ENCODE measurements at places on chromosomes 6 and 20. TPM values are rescaled to one million over a fixed set of nuclear protein-coding genes. Genes with fewer than 3 reads are reported as not detected.

- DNase-seq: no peak
These were observed 323.0 kb downstream of the ESR1 start for GRCh38 chr6:152130441-152130840.

DNA sequence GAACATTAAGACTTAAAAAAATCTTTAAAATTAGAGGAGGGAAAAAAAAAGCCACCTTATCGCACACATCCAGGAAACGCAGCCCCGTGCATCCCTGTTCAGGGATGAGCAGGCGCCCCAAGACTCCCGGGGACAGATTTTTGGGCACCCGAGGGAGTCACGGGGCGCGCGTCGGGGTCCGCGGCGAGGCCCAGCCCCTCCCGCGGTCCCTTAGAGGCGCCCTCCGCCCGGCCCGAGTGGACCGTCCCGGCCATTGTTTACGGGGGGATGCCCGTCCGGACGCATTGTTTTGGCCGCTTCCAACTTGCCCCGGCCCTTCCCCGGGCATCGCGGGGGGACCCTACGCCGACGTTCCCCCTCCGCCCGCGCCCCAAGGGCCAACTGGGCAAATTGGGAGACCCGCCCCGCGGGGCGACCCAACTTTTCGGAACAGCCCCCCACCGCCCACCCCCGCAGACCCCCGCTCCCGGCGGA is 610 bp downstream of the ZNF217 start:
- peak; percentile 61 for DNase-seq

GRCh38 chr20:53534037-53534436 is 59.6 kb downstream of the ZNF217 start:
- no peak for DNase-seq

GRCh38 chr6:158958504-158959386 is 41.3 kb downstream of the RSPH3 start:
- peak; percentile 68 for DNase-seq

Gene C6orf118
- total RNA-seq: not detected

DNA sequence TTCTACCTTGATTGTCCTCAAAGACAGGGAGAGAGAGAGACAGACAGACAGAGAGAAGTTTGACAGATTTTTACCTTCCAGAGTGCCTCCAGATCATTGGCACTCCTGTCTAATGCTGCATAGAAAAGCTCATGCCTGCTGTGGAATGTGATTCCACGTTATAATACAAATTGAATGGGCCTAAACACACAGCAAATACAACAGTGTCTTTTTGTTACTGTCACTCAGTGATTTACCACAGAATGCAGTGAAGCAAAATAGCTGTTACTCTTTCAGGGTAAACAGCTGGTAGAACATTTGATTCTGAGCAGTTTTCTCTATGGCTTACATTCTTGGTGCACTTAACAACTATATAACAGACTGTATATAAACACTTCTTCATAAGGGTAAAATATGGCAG is 558.7 kb downstream of the LMBRD1 start:
- DNase-seq: no peak

GRCh38 chr20:2086177-2086979 is 15.2 kb upstream of the STK35 start:
- DNase-seq: no peak

DNA sequence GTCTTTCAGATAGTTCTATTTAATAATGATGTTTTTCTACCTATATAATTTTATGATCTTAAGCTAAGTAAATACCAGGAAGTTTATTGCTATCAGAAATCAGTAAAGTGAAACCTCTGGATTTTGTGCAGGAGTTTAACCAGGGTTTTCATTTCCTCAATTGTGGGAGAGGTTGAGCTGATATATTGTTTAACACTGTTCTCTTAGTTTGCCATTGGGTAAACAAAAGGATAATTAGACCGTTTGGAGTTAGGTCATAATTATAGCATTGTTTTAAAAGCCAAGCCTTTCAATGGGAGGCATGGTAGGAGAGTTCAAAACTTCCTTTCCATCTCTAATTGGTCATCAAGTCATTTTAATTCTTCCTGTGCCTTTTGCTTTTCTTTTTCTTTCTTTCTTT is 58.7 kb downstream of the STXBP5 start:
- DNase-seq: no peak

- peak; percentile 10 for DNase-seq
These were observed 226.0 kb downstream of the PREX1 start for GRCh38 chr20:48601798-48602197.

DNA sequence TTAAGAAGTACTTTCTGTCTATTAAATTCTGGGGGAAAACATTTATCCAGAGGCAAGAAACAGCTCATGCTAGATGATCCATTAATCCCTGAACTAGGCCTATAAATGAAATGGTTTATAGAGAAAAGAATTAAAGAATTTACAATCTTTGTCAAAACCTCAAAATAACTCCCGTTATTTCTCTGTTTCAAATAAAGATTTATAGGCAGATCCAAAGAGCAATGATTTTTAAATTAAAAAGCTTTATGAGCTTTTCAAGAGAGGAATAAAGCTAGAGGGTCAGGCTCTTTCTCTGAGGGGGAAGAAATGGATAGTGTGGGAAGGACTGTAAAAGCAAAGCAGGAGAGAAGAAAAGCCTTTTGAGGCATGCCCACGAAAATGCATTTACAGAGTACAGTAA is 82.5 kb upstream of the OGFRL1 start:
- DNase-seq: no peak

GRCh38 chr20:3194617-3195280 is 9.7 kb downstream of the DDRGK1 start:
- no peak for DNase-seq

GRCh38 chr6:157840776-157841175 is 17.7 kb downstream of the SNX9 start:
- DNase-seq: no peak

Gene SPATS1
- total RNA-seq: not detected

- no peak for DNase-seq
These were observed 7.2 kb upstream of the PFDN4 start for GRCh38 chr20:54200487-54201267.

Gene LPIN3
- total RNA-seq: 302 TPM

Gene ZNF133
- total RNA-seq: 23.1 TPM

Gene SLA2
- total RNA-seq: 3.6 TPM

Gene GCNT2
- 78.3 TPM for total RNA-seq

DNA sequence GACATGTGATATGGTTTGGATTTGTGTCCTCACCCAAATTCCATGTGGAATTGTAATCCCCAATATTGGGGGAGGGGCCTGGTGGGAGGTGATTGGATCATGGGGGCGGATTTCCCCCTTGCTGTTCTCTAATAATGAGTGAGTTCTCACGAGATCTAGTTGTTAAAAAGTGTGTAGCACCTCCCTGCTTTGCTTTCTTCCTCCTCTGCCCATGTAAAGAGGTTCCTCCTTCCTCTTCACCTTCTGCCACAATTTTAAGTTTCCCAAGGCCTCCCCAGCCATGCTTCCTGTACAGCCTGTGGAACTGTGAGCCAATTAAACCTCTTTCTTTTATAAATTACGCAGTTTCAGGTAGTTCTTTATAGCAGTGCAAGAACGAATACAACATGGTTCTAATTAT is 2.1 kb upstream of the ZNF451 start:
- DNase-seq: no peak

Gene GSTA1
- 1,400 TPM for total RNA-seq

DNA sequence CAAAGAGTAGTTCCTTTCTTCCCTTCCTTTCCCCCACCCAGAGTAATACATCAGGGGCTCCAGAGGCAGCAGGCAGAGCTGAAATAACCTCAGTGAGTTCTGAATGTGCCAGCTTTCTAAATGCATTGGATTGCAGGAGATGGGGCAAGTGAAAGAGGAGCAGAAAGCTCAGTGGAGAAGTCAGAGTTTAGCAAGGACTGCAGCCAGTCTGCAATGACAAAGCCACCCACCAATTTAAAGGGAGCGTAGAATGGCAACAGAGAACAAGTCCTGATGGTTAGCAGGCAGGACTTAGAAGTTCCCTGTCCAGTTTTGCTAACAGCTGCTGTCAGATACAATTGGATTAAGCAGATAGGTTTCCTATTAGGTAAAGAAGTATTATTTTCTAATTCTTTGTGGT is 203.4 kb upstream of the RIN2 start:
- no peak for DNase-seq

Gene TAGAP
- 4.8 TPM for total RNA-seq

Gene HLA-B
- 2,744 TPM for total RNA-seq

DNA sequence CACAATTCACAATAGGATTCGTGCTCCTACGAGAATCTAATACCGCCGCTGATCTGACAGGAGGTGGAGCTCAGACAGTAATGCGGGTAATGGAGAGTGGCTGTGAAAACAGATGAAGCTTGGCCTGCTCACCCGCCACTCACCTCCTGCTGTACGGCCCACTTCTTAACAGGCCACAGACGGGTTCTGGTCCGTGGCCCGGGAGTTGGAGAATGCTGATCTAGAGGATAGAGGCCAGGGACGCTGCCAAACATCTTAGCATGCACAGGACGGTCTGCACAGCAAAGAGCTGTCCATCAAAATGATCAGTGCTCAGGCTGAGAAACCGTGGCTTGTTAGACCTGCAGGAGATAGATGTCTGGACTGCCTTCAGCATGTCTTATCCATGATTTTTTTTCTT is 186.4 kb downstream of the SASH1 start:
- no peak for DNase-seq

GRCh38 chr6:56032715-56033260 is 157.4 kb upstream of the BMP5 start:
- DNase-seq: no peak

Gene VSTM2L
- 0.57 TPM for total RNA-seq

DNA sequence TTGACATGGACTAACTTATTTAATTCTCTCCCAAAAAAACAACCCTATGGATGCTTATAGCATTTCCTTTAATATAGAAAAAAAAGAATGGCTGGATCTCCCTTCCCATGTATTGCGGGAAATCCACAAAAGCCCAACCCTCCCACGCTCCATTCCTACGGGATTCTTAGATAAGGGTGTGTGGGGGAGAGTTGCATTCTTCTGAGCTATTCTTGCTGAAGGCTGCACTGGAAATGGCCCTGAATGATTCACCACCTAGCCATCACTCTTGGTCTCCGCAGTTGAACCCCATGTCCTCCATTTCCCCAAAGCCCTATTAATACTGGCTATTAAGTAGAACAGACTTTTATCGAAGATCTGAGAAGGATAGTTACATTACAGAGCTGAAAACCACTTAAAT is 41.9 kb upstream of the ADGRF5 start:
- DNase-seq: no peak

GRCh38 chr6:73951183-73951582 is 255.2 kb downstream of the CD109 start:
- DNase-seq: no peak

Data from Peyer's patch (tissue), 4 donors.